ENCODE measurements at places on chromosomes 2 and 18. TPM values are rescaled to one million over a fixed set of nuclear protein-coding genes. Genes with fewer than 3 reads are reported as not detected.

DNA sequence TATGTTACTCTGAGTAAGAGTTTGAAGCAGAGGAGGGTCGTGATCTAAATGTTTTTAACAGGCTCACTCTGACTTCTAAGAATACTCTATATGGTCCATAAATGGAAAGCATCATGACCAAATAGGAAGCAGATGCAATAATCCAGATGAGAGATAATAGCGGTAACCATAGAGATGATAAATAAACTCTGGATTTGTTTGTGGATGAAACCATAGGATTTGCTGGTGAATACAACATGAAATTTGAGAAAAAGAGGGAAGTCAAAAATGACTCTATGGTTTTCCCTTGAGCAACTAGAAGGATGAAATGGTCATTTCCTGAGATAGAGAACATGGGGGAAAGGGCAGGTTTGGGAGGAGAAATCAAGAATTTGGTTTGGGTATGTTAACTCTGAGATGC, 3.9 kb downstream of the HEATR5B start:
- H3K27ac ChIP-seq, result no peak overlapping the region
- H3K36me3 ChIP-seq, result peaks cover 19% of the 10 kb centered on the region
- no peaks in the 10 kb centered on the region for H3K27me3 ChIP-seq

RAD51AP2 gene
- under 0.01 TPM for total RNA-seq

CYP27A1 gene
- 18.4 TPM for total RNA-seq

SCN2A gene
- 0.04 TPM for total RNA-seq

- H3K27ac ChIP-seq, result no peak overlapping the region
- H3K27me3 ChIP-seq, result no peaks in the 10 kb centered on the region
- H3K4me3 ChIP-seq, result no peak overlapping the region
- H3K36me3 ChIP-seq, result no peaks in the 10 kb centered on the region
Measured at GRCh38 chr18:51278045-51278649, 80.7 kb upstream of the MEX3C start.

DNA sequence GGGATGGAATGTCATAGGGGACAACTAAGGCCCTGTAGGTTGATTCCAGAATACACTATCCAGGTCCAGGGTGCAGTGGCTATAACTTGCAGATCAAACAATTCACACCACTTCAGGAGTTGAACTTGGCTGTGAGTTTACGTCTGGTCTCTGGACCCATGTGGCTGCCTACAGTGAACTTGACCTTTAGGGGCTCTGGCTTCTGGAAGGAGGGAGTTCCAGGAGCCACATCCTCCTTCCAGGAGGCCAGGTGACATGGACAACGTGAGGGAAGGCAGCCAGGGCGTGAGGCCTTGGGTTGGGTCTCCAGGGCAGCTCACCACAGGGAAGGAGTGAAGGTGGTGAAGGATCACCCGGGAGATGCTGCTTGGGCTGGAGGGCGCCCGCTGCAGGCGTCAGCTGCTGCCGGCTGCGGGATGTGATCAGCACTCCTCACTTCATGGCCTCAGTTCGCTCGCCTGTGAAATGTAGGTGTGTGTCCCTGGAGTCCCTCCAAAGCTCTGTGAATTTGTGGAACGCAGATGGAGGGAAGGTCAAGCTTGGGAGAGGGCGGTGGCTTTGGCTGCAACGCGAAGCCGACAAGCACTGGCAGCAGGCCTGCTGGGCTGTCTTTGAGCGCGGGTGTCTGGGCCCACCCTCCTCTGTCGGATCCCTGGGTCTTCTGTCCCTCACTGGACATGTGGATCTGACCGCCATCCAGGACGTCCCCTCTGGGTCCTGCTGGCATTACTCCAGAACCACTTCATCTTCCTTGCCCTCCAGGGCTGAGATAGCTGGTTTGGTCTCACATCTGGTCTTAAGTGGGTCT, 146.5 kb downstream of the GLI2 start:
- H3K27ac ChIP-seq, result no peak overlapping the region
- peak; percentile 76 for DNase-seq
- H3K4me3 ChIP-seq, result no peak overlapping the region
- H3K36me3 ChIP-seq, result no peaks in the 10 kb centered on the region
- peaks cover 61% of the 10 kb centered on the region for H3K4me1 ChIP-seq

GRCh38 chr18:45175511-45175910, 439.8 kb upstream of the SLC14A2 start:
- no peak for DNase-seq
- H3K27ac ChIP-seq, result no peak overlapping the region
- H3K36me3 ChIP-seq, result no peaks in the 10 kb centered on the region
- no peak overlapping the region for H3K4me3 ChIP-seq

All from muscle of leg (tissue), 16 donors.